ENCODE measurements at places on chromosomes 12 and 14. TPM values are rescaled to one million over a fixed set of nuclear protein-coding genes. Genes with fewer than 3 reads are reported as not detected.

SIX1 gene
- total RNA-seq = 0.25 TPM

CLEC14A gene
- total RNA-seq = not detected

INHBE gene
- not detected for total RNA-seq

NUBPL gene
- 7.3 TPM for total RNA-seq

LMNTD1 gene
- not detected for total RNA-seq

KIF26A gene
- total RNA-seq = 0.45 TPM

BCAT1 gene
- 10.5 TPM for total RNA-seq

LRFN5 gene
- total RNA-seq = not detected

KRT82 gene
- total RNA-seq = not detected

DNAH10 gene
- total RNA-seq = 0.14 TPM

FKBP3 gene
- total RNA-seq = 66.7 TPM

CISTR gene
- not detected for total RNA-seq

KCNJ8 gene
- total RNA-seq = not detected

RIMBP2 gene
- not detected for total RNA-seq

OLR1 gene
- total RNA-seq = not detected

PDZRN4 gene
- not detected for total RNA-seq

AQP2 gene
- total RNA-seq = not detected

ASCL1 gene
- total RNA-seq = not detected

KRT77 gene
- not detected for total RNA-seq

KRT6C gene
- total RNA-seq = not detected

RPL10L gene
- not detected for total RNA-seq

FANCM gene
- 17.1 TPM for total RNA-seq

DCTN2 gene
- total RNA-seq = 88.4 TPM

TCTN1 gene
- 3.6 TPM for total RNA-seq

DBX2 gene
- total RNA-seq = not detected

NKX2-1 gene
- not detected for total RNA-seq

MYO1H gene
- not detected for total RNA-seq

SERPINA10 gene
- total RNA-seq = not detected

TPCN1 gene
- 38.4 TPM for total RNA-seq

VWF gene
- 0.02 TPM for total RNA-seq

Measured in T-helper 2 cell treated with Interferon-gamma antibody and Interleukin-4, amounts not matched to agents 100 ng/mL and 5 ng/mL, for 36 hours (primary cell).